ENCODE measurements at places on chromosomes 1 and 21.
A peak's percentile ranks its signal among the peaks of the same experiment; 100 is the strongest.

- DNase-seq = peak; percentile 24
Observed at GRCh38 chr1:111754984-111755330, 744 bp upstream of the DDX20 start.

DNA sequence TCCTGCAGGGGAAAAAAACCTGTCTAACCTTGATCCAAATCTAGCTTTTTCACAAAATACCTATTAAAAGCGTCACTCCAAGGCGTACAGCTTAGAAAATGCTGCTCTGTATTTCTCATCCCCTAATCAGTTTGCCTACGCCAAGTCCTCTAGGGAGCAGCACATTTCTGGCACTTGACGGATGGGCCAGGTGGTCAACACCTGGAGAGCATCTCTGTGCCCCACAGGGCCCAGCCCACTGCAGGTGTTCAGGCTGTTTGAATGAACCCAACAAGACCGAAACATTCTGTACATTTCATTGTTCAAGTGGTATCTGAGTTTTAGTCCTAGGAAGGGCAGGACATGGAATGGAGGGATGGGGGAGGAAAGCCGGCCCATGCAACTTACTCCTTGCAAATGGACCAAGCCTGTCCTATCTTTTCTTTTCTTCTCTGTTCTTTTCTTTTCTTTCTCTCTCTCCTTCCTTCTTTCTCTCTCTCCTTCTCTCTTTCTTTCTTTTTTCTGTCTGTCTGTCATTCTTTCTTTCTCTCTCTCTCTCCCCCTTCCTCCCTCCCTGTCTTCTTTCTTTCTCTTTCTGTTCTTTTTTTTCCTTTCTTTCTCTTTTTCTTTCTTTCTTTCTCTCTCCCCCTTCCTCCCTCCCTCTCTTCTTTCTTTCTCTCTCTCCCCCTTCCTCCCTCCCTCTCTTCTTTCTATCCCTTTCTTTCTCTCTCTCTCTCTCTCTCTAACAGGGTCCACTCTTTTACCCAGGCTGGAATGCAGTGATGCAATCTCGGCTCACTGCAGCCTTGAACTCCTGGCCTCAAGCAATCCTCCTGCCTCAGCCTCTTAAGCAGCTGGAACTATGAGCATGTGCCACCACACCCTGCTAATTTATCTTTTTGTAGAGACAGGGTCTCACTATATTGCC, 29.1 kb downstream of the IGFN1 start:
- DNase-seq = no peak

- no peak for DNase-seq
Observed at GRCh38 chr1:244449936-244450508, 1.7 kb downstream of the ADSS2 start.

DNA sequence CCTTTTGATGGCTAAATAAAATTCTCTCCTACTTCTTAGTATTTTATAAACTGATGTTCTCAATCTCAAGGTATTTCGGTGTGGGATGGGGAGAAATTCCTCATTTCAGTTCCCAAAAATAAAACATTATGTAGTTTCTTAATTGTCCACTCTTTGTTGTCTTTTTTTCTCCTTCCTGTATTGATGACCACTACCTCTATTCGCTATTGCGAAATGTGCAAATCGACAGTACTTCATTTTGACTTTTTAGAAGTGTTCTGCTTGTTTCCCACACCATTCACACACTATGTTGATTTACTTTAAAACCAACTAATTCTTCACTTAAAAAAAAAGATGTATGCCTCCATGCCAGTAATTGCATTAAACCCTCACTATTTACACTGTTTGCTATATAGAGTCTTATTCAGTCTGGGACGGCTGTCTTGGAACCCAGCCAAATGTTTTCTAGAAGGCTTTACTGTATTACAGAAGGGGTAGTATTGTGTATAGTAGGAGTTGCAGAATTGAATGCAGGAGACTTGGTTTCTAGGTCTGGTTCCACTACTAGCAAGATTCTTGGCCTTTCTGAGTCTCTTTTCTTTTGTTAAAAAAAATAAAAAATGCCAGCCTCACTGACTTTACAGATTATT, 5.6 kb downstream of the RNF2 start:
- no peak for DNase-seq

DNA sequence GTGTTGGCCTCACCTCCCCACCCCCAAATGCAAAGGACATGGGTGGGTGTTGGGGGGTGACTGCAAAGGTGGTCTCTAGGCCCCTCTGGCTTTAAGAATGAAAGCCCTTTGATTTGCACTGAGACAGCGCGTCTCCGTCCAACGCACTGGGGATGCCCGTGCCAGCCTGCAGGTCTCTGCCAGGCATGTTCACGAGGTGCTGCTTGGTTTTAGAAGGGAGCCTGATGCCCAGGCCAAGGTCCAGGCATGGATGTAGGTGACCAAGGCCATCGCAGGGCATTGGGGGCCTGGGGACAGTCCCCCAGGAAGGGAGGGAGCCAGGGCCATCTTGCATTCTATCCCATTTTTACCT, 363.6 kb upstream of the VAMP3 start:
- no peak for DNase-seq

- DNase-seq = no peak
Observed at GRCh38 chr1:87156124-87156523, 172.6 kb upstream of the LMO4 start.

DNA sequence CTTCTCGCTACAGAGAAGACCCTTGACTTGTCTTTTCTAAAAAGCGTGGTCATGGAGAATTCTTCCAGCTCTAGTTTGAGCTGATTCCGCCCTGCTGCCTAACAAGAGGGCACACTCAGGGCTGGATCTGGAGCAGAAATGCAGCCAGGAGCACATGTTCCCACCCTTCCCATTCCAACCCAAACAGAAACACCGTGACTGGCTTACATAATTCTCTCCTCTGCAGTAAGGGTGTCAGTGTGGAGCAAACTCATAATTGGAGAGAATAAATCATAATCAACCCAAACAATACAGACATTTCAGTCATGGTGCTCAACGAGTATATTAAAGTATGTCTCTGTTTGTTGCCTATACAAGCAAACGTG, 34.5 kb downstream of the CTNNBIP1 start:
- DNase-seq = no peak

DNA sequence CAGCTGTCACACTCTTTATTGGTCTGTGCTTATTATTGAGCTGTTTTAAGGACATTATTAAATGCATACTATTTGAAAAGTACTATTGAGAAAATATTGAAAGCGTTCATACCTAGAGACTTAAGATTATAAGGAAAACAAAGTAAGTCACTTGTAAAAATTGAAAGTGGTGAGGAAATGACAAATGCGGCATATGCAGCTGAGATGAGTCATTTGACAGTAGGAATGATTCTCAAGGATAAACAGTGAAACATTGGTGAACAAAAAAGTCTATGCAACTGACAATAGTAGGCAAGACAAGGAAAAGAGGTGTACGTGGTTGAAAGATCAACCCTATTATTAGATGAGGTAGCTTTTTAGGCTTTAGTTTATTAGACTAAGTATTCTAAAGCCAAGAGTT, 82.6 kb upstream of the MAP10 start:
- no peak for DNase-seq

- no peak for DNase-seq
Observed at GRCh38 chr21:27369234-27369633, 402.3 kb upstream of the ADAMTS5 start.

DNA sequence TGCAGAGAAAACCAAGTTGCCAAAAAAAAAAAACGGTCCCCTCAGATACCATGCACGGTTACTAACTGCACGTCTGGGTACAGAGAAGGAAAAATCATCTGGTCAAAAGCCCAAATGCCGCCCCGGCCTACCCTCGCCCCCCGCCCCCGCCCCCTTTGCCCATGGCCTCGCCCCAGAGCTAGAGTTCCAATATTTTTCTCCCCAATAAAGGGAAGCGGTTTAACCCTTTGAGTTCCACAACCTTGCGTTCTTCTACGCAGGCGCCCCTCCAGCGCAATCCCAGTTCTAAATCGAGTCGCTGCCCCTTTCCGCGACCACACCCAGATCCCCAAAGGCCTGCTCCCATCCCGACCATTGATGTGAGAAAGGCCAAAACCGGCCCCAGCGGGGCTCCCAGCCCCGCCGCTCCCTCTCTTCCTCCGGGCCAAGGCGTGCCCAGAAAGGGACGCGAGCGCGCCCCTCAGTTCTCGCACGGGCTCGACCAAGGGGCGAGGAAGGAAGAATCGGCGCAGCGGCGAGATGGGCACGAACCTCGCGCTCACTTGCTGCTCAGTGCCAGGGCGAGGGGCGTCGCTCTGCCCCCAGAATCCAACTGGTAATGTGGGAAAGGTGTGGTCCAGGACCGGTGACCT, 797 bp downstream of the WDR47 start:
- DNase-seq = no peak

DNA sequence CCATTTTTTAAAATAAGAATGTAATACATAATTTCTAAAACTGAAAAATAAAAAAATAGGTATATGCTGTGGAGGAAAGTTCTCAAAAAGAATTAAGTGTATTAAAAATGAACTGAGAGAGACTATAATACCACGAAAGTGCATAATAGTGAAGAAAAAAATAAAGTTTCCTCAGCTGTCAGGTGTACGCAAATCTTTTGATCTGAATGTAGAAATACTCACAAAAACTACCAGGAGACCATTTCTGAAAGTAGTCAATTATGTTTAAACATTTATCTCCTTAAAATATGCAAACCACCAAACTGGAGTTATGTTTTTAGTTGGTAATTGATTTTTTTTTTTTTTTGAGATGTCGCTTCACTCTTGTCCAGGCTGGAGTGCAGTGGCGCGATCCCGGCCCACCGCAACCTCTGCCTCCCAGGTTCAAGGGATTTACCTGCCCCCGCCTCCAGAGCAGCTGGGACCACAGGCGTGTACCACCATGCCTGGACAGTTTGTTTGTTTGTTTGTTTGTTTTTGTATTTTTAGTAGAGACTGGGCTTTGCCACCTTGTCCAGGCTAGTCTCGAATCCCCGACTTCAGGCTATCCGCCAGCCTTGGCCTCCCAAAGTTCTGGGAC, 1169.2 kb upstream of the B3GALT2 start:
- DNase-seq = no peak

DNA sequence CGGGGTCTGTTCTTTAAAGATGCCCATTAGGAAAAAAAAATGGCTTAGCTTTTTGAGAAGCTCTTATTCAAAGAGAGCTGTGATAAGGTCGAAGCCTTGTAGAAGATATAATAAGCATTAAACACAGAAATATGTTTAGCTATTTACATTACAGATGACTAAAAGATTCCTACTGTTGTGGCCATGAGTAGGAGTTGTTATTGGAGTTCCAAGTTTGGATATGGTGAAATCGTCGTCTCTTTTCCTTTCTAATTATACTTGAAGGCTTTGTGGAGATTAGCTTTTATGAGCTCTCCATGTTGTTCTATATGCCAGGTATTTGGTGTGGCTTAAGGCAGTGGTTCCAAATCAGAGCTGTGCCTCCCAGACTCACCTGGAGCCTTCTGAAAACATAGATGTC, 79.9 kb upstream of the LAMC2 start:
- no peak for DNase-seq

- no peak for DNase-seq
Observed at GRCh38 chr1:51699391-51699790, 82.5 kb downstream of the OSBPL9 start.

DNA sequence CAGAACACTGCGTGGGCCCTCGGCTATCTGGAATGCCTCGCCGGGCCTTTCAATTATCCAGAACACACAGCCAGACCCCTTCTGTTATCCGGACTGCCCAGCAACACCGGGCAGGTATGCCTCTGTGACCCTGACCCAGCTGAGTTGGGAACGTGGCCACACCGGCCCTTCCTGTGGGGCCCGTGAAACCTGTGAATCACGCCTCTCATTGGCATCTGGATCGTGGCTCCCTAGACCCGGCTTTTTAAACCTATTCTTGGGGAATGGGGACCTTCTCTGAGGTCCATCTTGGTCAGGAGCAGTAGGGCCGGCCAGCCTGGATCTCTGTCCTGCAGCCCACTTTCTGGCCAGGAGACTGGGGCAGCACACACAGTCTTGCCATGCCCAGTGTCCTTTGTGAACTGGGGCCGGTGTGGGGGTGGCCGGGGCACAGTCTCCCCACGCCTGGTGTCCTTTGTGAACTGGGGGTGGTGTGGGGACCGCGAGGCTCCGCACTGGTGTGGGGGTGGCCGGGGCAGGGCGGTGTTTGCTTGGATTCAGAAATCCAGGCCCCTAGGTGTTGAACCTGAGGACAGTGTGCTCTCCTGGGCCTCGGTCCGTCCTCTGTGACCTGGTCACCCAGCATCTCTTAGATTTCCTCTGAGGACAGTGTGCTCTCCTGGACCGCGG, 11.1 kb downstream of the COL18A1 start:
- no peak for DNase-seq

GRCh38 chr1:105641407-105641806, 1415.1 kb upstream of the PRMT6 start:
- DNase-seq = no peak

DNA sequence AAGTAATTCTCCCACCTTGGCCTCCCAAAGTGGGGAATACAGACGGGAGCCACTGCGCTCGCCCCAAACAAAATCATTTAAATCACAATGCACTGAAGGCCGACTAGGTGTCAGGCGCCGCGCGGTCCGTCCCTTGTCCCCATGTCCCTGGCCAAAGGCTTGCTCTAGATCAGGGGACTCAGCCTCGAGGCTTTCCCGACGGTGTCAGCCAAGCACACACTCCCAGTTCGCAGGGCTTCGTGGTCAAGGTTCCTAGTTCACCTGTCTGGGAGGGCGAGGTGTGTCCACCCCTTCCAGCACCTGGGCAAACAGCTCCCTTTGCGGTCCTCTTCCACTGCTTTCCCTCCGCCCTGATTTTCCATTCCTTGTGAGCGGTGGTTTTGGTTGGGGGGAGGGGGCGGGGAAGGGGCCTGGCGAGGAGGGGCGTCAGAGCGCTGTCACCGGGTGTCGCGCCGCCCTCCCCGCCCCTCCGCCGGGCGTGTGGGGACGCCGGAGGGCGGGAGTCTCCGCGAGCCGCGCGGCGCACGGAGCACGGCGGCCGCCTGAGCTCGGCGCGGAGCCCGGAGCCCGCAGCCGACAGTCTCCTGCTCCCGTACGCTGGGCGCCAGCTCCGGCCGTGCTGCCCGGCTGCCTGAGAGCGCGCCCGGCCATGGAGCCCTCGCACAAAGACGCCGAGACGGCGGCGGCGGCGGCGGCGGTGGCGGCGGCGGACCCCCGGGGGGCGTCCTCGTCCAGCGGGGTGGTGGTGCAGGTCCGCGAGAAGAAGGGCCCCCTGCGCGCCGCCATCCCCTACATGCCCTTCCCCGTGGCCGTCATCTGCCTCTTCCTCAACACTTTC, at the start of gene STUM:
TSS of gene STUM (plus strand) at position 509 of the 838 bp plus-strand sequence. CDS start at position 650, 141 bp downstream.
- DNase-seq = no peak

DNA sequence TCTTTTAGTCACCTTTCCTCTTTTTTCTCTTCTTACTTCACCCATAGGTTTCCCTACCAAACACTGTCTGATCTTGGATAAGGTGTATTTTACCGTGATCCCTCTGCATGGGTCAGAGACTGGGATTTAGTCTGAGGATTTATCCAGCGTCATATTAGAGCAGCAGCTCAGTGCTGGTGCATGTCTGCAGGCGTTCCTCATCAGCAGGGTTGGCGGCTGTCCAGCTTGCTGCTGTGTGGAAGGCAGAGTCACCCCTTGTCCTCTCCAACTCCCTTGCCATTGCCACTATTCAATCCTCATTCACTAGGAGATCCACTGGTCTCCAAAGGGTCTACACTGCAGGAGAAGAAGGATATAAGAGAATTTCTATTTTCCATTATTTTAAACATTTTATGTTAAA, 7.3 kb upstream of the FAM78B start:
- no peak for DNase-seq

- no peak for DNase-seq
Observed at GRCh38 chr1:63203641-63204040, 118.7 kb upstream of the FOXD3 start.

- DNase-seq = no peak
Observed at GRCh38 chr1:54699936-54700525, 15.6 kb upstream of the TTC4 start.

- DNase-seq = no peak
Observed at GRCh38 chr1:157624471-157624870, 26.6 kb upstream of the FCRL4 start.

Data from NCI-H2029 (cell line).